Renal cortical epithelial cell (primary cell): ENCODE measurements at places on chromosomes 1 and 21.

DNA sequence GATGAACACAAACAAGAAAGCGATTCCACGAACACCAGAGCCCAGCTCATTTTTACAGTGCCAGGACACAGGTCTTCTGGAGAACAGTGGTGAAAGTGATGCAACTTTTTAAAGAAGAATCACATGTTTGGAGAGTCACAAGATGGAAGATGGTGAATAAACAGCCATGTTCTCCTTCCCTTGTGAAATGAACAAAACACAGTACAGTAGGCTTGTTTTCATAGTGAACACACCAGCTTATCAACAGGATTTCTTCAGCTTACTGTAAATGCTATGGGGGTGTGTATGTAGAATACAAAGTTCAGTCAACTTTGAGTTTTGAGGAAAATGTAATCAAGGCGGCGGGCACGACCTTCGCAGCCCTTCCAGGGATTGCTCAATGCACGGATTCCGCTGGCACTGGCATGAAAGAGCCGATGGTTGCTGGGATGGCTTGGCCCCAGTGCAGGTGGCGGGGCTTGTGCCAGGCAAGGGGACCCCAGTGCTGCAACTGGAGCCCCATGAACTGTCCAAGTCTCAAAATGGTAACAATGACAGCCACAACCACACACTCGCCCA, 9.7 kb downstream of the TMPRSS3 start:
- DNase-seq, result no peak

DNA sequence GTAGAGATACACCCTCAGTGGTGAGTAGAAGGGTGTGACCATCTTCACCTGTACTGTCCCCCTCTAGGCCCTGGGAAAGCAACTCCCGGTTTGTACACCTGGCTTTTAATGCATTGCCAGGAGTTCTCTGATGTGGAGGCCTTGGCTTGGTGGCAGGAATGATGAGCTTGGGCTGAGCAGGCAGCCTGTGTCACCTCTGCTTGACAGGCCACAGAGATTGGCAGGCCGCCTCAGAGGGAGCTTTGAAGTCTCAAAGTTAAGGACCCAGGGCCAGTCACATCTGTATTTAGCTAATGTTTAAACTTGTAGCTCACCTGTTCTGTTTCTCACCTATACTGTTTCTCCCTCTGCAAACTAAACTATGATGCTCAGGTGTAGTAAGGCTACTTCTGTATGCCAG, 28.5 kb downstream of the HUNK start:
- no peak for DNase-seq

- DNase-seq, result no peak
Observed at GRCh38 chr1:235702412-235702811, 52.8 kb upstream of the GNG4 start.

GRCh38 chr1:214715126-214715525, 112.1 kb downstream of the CENPF start:
- DNase-seq, result no peak

- no peak for DNase-seq
Observed at GRCh38 chr1:50357186-50357585, 66.1 kb downstream of the DMRTA2 start.

- DNase-seq, result no peak
Observed at GRCh38 chr21:42578034-42578433, 64.4 kb downstream of the SLC37A1 start.

- no peak for DNase-seq
Observed at GRCh38 chr1:230702934-230703678, 10.8 kb downstream of the AGT start.
